ENCODE measurements at places on chromosomes 3 and 15.

GRCh38 chr15:68252925-68253534 lies 23.5 kb upstream of the CLN6 start:
- H3K27me3 ChIP-seq, result no peaks in the 10 kb centered on the region
- no peak for DNase-seq
- no peak overlapping the region for H3K4me3 ChIP-seq

GRCh38 chr3:186214670-186215069 lies 105.8 kb upstream of the ETV5 start:
- H3K27ac ChIP-seq, result no peak overlapping the region
- H3K4me3 ChIP-seq, result no peak overlapping the region
- H3K27me3 ChIP-seq, result peaks cover 28% of the 10 kb centered on the region
- no peak for DNase-seq

DNA sequence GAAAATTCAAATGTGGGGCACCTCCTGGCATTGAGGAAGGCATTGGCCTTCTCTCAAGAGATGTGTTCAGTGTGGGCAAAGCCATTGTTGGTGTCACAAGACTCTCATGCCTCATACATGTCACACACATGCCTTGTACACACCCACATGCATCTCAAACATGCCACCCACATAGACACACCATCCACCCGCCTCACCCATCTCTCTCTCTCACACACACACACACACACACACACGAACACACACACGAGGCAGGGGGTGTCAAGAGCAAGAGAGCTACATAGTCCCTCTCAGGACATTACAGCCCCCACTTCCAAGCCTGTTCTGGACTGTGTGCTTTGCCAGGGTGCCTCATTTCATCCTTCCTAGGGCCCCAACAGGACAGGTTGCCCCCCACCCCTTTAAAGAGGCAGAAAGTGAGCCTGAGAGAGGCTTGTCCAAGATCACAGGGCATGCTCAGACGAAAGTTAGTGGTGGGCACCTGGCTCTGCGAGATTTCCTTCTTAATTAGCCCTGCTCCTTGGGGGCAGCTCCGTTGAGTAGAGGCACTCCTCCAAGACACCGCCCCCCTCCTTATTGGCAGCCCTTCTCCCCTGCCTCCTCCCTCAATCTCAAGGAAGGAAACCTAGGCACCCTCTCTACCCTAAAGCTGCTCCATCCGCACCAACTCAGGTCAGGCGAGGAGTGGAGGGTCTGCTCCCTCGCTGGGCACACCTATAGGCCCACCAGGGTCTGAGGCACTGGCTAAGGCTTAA lies 50.5 kb upstream of the CCDC174 start:
- H3K27ac ChIP-seq, result no peak overlapping the region
- peaks cover 54% of the 10 kb centered on the region for H3K27me3 ChIP-seq
- DNase-seq, result no peak
- H3K36me3 ChIP-seq, result peaks cover 5% of the 10 kb centered on the region

DNA sequence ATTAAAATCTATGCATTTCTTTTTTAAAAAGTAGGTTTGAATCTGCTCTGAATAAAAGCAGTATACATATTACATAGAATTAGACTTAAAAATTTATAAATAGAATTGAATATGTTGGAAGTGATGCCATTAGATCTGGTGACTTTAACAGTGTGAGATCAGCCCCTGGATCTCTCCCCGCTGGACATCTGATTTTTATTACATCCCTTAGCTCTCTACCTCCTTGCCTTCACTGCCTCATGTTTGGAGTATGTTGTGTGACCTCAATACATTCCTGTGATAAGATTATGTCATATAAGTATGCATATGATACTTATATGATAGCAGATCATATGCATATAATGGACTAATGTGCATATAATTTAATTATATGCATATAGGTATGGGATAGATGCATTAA lies 643.4 kb upstream of the NR2F2 start:
- H3K27ac ChIP-seq, result no peak overlapping the region
- no peaks in the 10 kb centered on the region for H3K36me3 ChIP-seq
- no peaks in the 10 kb centered on the region for H3K4me1 ChIP-seq
- no peak for DNase-seq

- peaks cover 39% of the 10 kb centered on the region for H3K4me1 ChIP-seq
- DNase-seq, result no peak
- H3K4me3 ChIP-seq, result peak overlapping the region; percentile 95
- H3K27me3 ChIP-seq, result no peaks in the 10 kb centered on the region
Observed at GRCh38 chr3:122513386-122514122, 1.2 kb downstream of the KPNA1 start.

DNA sequence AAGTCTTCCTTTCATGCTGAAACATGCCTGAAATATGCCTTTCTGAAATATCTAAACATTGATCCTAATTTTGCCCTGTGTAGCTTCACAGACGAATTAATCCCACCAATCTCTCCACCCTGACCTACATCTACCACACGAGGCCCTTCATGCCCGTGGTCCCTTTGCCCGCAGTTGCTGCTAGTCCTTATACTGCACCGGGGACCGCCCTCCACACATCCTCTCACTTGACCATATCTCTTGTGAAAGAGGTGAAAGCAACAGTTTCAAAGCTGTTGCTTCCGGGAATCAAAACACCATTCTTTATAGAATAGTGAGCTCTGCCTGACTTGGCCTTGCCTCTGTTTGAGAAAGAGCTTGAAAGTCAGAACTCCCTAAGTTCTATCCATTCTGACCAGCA lies 499.5 kb downstream of the NTRK3 start:
- H3K36me3 ChIP-seq, result peaks cover 2% of the 10 kb centered on the region
- peaks cover 7% of the 10 kb centered on the region for H3K4me1 ChIP-seq
- H3K27ac ChIP-seq, result no peak overlapping the region
- H3K4me3 ChIP-seq, result no peak overlapping the region

DNA sequence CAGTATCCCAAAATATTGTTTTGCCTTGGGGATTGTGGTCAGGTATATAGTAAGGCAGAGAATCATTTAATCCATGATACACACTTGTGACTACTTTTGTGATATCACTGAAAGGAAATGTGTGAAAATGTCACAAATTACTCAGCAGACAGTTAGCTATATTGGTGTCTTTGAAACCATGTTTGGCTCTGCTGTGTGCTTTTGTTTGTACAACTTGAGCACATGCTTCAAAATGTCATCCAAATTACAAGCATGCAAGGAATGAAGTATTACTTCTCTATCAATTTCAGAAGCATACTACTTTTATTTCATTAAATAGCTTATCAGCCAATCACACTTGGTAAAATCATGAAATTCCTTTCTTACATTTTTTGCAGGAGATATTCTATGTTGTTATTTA lies 619.0 kb upstream of the AGTR1 start:
- no peak overlapping the region for H3K27ac ChIP-seq
- DNase-seq, result no peak
- H3K27me3 ChIP-seq, result no peaks in the 10 kb centered on the region
- H3K4me1 ChIP-seq, result no peaks in the 10 kb centered on the region
- H3K4me3 ChIP-seq, result no peak overlapping the region

- no peak overlapping the region for H3K27ac ChIP-seq
- peaks cover 23% of the 10 kb centered on the region for H3K27me3 ChIP-seq
- no peak for DNase-seq
- H3K36me3 ChIP-seq, result no peaks in the 10 kb centered on the region
Observed at GRCh38 chr3:122930063-122930997, 97.2 kb downstream of the SEMA5B start.

- H3K4me1 ChIP-seq, result no peaks in the 10 kb centered on the region
- H3K4me3 ChIP-seq, result no peak overlapping the region
- H3K27me3 ChIP-seq, result no peaks in the 10 kb centered on the region
- no peaks in the 10 kb centered on the region for H3K36me3 ChIP-seq
- no peak overlapping the region for H3K27ac ChIP-seq
Observed at GRCh38 chr3:13588221-13588701, 39.3 kb downstream of the FBLN2 start.

- no peak overlapping the region for H3K4me3 ChIP-seq
- peaks cover 46% of the 10 kb centered on the region for H3K27me3 ChIP-seq
- H3K27ac ChIP-seq, result no peak overlapping the region
- H3K36me3 ChIP-seq, result peaks cover 2% of the 10 kb centered on the region
- no peak for DNase-seq
Observed at GRCh38 chr3:182784542-182784941, 8.8 kb upstream of the ATP11B start.

- H3K4me3 ChIP-seq, result peak within 1 kb of the TSS; percentile 97
- no peaks in the 10 kb centered on the region for H3K27me3 ChIP-seq
- H3K27ac ChIP-seq, result peak within 1 kb of the TSS; percentile 100
- DNase-seq, result peak; percentile 88
Observed at GRCh38 chr15:74781431-74782258, at the start of gene CSK. CSK (plus strand) TSS chr15:74782080; CDS start chr15:74798298, 16,218 bp downstream.

GRCh38 chr15:83104141-83104540 lies 3.3 kb upstream of the TM6SF1 start:
- peaks cover 8% of the 10 kb centered on the region for H3K36me3 ChIP-seq
- H3K4me1 ChIP-seq, result peaks cover 16% of the 10 kb centered on the region
- H3K27me3 ChIP-seq, result peaks cover 66% of the 10 kb centered on the region

GRCh38 chr15:47332481-47332880 lies 384.8 kb upstream of the SEMA6D start:
- H3K27me3 ChIP-seq, result no peaks in the 10 kb centered on the region
- H3K4me1 ChIP-seq, result no peaks in the 10 kb centered on the region
- H3K36me3 ChIP-seq, result no peaks in the 10 kb centered on the region
- no peak overlapping the region for H3K4me3 ChIP-seq
- DNase-seq, result no peak
- H3K27ac ChIP-seq, result no peak overlapping the region

DNA sequence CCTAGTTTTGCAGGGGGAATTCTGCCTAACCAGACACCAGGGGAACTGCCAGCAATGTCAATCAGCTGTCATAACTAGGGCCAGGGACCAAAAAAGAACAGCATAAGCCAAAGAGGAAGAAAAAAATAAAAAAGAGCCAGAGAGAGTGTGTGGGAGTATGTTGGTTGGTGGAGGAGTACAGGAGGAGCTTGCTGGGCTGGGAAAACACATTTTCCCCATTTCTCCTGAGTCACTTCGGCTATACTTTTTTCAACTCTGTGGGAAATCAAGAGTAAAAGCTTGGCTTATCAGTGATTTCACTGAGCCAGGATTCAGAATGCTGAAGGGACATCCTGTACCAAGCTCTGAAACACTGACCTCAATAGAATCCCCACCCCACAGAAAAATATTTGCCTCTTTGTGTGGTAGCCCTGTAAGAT lies 144.7 kb upstream of the DPH6 start:
- peaks cover 2% of the 10 kb centered on the region for H3K36me3 ChIP-seq
- H3K27ac ChIP-seq, result no peak overlapping the region
- no peak for DNase-seq

- no peaks in the 10 kb centered on the region for H3K27me3 ChIP-seq
- H3K36me3 ChIP-seq, result peaks cover 4% of the 10 kb centered on the region
- H3K4me3 ChIP-seq, result no peak overlapping the region
- peaks cover 24% of the 10 kb centered on the region for H3K4me1 ChIP-seq
- no peak overlapping the region for H3K27ac ChIP-seq
Observed at GRCh38 chr15:92034227-92034626, 180.7 kb downstream of the SLCO3A1 start.

DNA sequence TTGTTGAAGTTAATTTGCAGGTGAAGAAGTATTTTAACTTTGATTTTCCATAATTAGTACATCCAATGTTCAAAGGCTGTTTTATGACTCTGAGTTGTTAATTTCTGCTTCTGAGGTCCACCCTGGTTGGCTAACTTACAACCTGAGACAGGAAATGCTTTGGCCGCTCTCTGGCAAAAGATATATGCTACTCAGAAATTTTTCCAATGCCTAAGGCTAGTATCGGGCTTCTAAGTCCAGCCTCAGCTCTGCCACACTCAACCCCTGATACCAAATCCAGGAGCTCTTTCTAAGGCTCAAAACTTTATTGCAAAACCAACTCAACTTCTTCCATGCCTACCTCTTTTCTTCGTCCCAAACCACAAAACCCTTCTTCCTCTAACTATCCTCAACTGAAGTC lies 192.9 kb downstream of the NEK10 start:
- H3K27ac ChIP-seq, result no peak overlapping the region
- no peaks in the 10 kb centered on the region for H3K27me3 ChIP-seq
- no peaks in the 10 kb centered on the region for H3K4me1 ChIP-seq
- H3K36me3 ChIP-seq, result peaks cover 2% of the 10 kb centered on the region
- H3K4me3 ChIP-seq, result no peak overlapping the region

DNA sequence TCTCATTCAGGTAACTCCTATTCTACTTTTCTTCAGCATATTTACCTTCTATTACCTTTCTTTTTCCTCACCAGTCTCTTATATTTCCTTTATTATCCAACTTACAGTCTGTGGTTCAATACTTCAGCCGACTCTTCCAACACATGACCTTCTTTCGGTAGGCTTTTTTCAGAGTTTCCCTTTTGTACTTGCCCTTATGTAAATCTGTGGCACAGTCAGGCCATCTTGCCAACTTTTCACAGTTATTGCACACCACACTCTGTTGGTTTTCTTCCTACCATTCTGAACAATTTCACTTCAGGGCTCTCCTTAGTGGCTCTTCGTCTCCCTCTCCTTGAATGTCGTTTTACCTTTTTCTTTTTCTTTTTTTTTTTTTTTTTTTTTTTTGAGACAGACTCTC lies 427.8 kb downstream of the LPP start:
- H3K36me3 ChIP-seq, result no peaks in the 10 kb centered on the region
- no peaks in the 10 kb centered on the region for H3K27me3 ChIP-seq
- DNase-seq, result no peak
- H3K4me1 ChIP-seq, result peaks cover 18% of the 10 kb centered on the region

- H3K4me3 ChIP-seq, result no peak overlapping the region
- H3K36me3 ChIP-seq, result peaks cover 7% of the 10 kb centered on the region
- no peak overlapping the region for H3K27ac ChIP-seq
- DNase-seq, result no peak
Observed at GRCh38 chr15:84829428-84829827, 12.3 kb downstream of the ALPK3 start.

DNA sequence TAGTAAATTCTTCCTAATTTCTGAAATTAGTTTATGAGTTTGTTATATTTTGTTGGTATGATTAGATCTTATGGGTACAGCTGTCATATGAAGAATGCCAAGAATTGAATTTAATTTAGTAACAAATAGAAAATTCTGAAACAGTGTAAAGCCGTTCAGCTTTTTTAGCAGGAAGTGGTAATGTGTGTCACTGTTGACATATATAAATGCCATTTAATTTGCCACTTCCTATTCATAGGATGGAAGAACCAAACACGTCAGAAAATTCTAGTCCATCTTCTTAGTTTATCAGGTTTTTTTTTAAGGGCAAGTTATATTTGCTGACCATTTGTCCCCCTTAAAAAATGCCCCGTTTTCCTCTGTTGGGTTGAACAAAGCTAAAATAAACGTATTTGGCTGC lies 43.0 kb downstream of the RAB8B start:
- H3K4me1 ChIP-seq, result peaks cover 46% of the 10 kb centered on the region
- no peak for DNase-seq
- H3K27ac ChIP-seq, result peak overlapping the region; percentile 90
- H3K27me3 ChIP-seq, result no peaks in the 10 kb centered on the region
- H3K36me3 ChIP-seq, result peaks cover 3% of the 10 kb centered on the region
- peak overlapping the region; percentile 58 for H3K4me3 ChIP-seq

All from T-helper 17 cell (primary cell).